Activated CD8-positive, alpha-beta T cell treated with anti-CD3 and anti-CD28 coated beads, Interleukin-2, amount 10 ng/mL, durations not matched to agents 7 days and 5 days (primary cell): ENCODE measurements at places on chromosomes 12 and 14. TPM values are rescaled to one million over a fixed set of nuclear protein-coding genes. Genes with fewer than 3 reads are reported as not detected.

The ESRRB gene
- total RNA-seq: not detected

GRCh38 chr12:50732591-50732990 is 31.3 kb upstream of the ATF1 start:
- DNase-seq: no peak

DNA sequence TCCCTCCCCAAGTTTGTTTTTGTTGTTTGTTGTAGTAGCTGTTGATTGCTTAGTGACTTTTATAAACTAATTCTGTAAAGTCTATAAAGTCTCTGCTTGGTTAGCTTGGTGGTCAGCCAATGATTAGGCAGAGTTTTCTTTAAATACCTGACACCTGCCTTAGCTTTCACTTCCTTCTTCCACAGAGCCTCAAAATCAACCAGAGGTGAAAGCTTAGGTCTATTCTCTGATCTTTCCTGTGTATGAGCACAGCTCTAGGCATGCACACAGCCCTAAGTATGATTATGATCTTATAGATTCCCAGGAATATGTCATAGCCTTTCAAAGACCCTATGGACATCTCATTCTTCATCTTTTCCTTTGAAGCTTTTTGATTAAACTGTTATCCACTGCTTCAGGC is 514.7 kb downstream of the AACS start:
- no peak for DNase-seq

- no peak for DNase-seq
These were observed 45.9 kb downstream of the DIP2B start for GRCh38 chr12:50550530-50551223.

The TC2N gene
- total RNA-seq: 120 TPM

The TMEM179 gene
- not detected for total RNA-seq

DNA sequence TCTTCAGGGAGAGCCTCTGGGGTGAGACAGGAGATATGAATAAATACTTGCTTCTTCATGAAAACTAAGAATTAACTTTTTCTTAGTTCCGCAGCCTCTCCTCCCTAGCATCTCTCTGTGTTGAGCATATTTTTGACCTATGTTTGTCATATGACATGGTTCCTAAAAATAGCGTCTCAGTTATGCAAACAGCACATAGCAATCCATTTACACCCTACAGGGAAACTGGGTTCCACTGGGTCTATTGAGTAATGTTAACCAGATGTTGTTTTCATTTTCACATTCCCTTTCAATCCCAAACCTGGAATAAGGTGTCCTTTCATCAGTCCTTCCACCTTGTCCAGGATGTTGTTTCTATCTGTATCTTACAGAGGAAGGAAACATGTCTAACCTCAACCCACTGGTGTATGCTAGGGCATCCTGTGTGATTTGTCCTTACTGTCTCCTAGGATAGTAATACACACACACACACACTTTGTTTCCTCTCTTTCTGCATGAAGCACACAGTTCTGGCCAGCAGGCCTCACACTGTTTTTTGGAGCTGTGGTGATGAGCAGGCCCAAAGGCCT is 1543.5 kb downstream of the AACS start:
- no peak for DNase-seq

- DNase-seq: no peak
These were observed 12.8 kb downstream of the MEG3 start for GRCh38 chr14:100838493-100839314.

- DNase-seq: no peak
These were observed 4.0 kb downstream of the TRIP11 start for GRCh38 chr14:92035890-92036289.

DNA sequence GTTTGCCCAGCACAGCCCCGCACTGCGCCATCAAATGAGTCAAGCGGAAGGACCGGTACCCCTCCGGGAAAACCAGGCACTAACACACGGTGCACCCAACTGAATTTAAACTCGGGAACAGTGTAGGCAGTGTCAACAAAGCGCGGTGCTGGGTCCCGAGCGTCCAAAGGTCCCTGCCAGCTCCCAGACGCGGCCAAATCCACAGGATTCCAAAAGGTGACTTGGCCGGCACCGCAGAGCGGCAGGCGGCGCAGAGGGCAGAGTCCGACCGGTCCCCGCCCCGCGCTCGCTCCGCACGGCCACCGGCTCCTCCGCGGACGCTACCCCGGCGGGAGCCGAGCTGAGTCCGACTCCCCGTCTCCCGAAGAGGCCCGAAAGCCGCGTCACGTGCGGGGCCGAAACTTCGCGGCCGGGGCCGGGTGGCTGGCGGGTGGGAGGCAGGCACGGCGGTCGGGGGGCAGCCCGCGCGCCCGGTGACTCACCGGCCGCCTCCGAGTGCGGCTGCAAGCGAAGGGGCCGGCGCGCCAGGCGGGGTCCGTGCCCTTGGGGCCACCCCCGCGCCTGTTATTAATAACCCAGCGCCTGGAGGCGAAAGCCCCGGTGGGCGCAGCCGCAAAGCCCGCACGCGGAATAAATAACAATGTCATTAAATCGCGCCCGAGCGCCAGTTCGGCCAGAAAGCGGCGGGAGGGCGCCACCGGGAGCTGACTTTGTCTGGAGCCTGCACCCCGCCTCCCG is 863 bp downstream of the DENND5B start:
- DNase-seq: peak; percentile 24

The PYGL gene
- total RNA-seq: not detected

The EML5 gene
- total RNA-seq: 2.1 TPM
